ENCODE measurements at places on chromosomes 13 and 19.

DNA sequence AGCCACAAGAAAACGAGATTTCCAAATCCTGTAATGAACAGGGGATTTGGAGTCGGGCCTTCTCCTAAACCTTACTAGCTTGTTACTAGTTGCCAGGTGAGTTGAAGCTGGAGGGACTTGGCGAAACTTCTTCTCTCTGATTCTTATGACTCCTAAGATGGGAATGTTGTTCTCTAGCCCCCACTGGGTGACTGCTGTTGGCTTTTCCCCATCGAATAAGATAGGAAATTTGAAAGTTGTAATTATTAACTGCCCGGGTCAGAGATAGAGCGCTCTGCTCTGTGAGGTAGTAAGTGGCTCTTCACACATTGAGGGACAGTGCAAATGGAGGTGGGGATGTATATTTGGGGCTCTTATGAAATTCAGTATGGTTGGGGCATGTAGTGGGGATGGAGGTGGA is 111.2 kb upstream of the MBNL2 start:
- DNase-seq, result no peak

GRCh38 chr19:45245826-45246225 is 619 bp upstream of the EXOC3L2 start:
- DNase-seq, result no peak

DNA sequence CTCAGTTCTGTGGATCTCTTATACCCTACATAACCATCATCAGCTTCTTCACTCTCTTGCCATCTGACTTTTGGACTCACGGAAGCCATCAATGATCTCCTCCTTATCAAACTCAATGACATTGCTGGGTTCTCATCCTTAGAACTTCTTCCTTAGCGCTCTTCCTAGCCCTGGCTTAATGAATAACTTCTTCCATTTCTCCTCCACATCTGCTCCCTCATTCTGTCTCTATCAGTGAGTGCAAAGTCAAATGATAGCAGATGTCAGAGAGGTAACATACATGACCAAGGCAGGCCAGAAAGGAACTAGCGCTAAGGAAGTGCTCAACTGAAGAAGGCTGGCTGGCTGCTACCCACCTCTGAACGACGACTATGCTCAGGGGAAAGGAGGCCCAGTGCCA is 449.8 kb downstream of the COG6 start:
- no peak for DNase-seq

DNA sequence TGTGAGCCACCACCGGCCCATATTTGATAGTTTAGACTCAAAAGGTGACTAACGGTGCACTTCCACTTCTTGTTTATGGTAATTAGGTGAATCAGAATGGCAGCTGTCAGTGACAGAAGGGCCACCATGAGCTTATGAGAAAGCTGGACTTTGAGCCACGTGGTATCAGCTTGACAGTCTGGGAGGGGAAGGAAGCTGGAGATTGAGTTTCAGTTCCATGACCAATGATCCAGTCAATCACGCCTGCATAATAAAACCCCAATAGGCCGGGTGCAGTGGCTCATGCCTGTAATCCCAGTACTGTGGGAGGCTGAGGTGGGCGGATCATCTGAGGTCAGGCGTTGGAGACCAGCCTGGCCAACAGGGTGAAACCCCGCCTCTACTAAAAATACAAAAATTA is 8.2 kb downstream of the EID2B start:
- DNase-seq, result no peak

- DNase-seq, result no peak
Observed at GRCh38 chr13:20462533-20462915, 63.1 kb downstream of the CRYL1 start.

- DNase-seq, result no peak
Observed at GRCh38 chr13:63983366-63983765, 2567.7 kb upstream of the PCDH20 start.

DNA sequence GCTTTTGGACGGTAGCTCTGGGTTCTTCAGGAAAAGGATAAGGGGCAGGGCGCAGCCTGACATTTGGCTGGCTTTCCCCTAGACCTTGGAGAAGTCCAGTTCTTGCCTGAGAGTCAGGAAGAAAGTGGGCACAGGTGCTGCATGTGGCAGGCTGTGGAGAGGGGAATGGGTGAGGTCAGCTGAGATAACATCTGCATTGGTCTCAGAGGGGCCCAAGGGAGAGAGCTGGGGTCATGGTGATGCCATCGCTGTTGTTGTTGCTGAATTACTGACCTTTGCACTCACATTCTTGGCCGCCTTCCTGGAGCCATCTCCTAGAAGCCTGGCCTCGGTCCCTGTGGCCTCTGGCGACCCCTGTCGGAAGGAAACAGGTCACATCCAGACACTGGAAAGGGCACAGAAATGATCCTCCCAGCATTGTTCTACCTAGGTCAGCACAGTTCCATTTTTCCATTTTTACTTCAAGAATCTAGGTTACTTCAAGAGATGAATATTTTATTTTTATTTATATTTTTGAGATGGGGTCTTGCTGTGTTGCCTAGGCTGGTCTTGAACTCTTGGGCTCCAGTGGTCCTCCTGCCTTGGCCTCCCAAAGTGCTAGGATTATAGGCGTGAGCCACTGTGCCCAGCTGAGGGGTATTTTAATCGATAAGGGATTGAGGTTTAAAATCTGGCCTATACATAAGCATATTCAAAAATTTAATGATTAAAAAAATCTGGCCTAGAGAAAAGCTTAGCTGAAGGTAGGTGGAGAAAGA is 6.5 kb upstream of the LIPE start:
- peak; percentile 78 for DNase-seq

DNA sequence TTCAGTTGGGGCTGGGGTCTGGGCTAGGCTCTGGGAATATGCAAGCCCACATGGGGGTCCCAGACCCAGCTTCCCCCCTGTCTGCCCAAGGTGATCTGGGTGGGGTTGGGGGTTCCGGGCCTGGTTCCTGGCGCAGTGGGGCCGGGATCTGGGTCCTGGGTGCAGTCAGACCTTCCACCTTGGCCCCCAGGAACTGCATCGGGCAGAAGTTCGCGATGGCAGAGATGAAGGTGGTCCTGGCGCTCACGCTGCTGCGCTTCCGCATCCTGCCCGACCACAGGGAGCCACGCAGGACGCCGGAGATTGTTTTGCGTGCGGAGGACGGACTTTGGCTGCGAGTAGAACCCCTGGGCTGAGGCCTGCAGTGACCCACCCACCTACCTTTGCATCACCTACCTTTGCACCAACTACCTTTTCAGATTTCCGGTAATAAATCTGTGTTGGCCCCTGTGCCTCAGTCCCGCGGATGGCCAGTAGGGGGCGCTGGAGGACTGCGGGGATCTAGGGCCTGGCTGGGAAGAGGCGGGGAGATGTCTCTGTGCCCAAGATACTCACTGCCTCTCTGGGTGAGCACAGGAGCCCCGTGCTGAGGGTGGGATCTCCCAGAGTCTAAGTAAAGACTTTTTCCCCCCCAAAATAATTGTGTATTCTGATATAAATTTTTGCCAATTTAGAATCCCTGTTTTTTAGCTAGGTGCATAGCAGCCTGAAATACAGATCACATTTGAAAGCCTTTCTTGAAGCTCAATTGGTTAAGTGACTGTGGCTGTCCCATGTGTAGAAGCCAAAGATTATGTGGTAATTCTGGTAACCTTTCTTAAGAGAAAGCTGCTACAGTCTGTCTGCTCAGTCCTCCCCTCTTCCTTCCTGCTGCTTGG is 11.5 kb upstream of the CYP4F3 start:
- DNase-seq, result peak; percentile 40

- DNase-seq, result peak; percentile 4
Observed at GRCh38 chr13:48654511-48654910, 782 bp downstream of the CYSLTR2 start.

- DNase-seq, result peak; percentile 59
Observed at GRCh38 chr19:23070353-23071146, 46.3 kb upstream of the ZNF730 start.

GRCh38 chr19:49849433-49850220 is 1.3 kb upstream of the PTOV1 start:
- no peak for DNase-seq

GRCh38 chr19:39211731-39212374 is 7.8 kb upstream of the SYCN start:
- no peak for DNase-seq

GRCh38 chr13:33032037-33032625 is 15.9 kb downstream of the KL start:
- DNase-seq, result peak; percentile 86

GRCh38 chr13:60494296-60494695 is 97.3 kb downstream of the TDRD3 start:
- DNase-seq, result no peak

DNA sequence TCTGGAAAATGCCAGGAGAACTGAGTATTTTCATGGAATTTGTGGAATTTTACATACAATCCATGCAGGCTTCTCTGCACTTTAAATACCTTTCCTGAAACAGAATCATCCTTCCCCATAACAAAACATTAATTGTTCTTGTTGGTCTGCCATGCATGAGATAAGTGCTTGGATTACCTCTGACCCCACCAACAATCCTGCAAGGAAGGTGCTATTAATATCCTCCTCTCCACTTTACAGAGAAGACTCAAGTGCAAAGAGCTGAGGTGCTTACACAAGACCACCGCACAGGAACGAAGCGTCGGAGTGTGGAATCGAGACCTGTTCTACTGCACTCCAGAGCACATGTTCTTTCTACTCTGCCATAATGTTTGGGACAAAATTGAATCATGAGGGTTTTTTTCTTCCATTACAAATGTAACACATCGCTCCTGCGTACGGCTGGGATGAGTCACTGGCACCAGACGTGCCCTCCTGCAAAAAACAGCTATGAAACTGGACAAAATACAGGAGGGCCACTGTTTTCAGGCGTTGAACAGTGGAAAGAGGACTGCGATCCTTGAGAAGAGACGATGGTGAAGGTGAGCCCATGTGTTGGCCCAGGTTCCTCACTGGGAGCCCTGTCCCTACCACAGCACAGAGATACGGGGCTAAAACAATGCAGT is 12.9 kb upstream of the LRRC4B start:
- DNase-seq, result no peak

- DNase-seq, result no peak
Observed at GRCh38 chr13:73742982-73743381, 391.2 kb downstream of the KLF12 start.

DNA sequence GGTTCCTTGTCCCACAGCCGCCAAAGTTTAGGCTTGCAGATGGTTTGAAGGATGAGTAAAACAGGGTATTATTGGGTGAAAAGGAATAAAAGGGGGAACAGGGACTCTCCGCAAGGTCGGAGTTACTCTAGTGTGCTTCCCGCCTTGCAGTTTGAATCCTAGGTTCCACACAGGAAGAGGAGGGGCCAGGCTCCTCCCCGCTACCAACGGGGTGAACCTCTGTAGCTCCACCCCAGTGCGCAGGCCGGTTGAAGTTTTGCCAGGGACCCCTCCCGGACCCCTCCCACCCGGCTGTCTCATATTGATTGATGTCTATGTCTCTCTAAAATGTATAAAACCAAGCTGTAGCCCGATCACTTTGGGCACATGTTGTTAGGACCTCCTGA is 11.6 kb upstream of the GTF2F2 start:
- DNase-seq, result no peak

GRCh38 chr13:32409561-32410421 is 18.1 kb downstream of the N4BP2L1 start:
- DNase-seq, result peak; percentile 81

GRCh38 chr13:47433461-47434005 is 536.7 kb upstream of the HTR2A start:
- DNase-seq, result peak; percentile 80

DNA sequence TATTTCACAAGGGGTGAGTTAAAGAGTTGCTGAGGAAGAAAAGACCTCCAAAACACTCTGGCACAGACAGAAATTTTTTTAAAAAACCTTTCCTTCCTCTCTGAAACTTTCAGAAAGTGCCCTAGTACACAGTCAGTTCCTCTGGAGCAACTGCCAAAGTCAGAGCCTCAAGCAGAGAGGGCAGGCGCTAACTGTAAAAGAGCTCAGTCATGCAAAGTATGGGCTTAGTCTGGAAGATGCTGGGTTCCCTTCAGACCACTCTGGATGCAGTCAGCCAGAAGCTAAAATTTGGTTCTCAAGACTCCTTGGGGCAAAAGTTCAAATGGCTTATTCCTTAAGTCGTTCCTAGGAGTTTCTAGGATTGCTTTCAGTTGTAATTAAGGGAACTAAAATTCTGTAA is 671.6 kb downstream of the PCDH9 start:
- DNase-seq, result peak; percentile 10

- peak; percentile 28 for DNase-seq
Observed at GRCh38 chr19:29841559-29842367, 30.0 kb downstream of the CCNE1 start.

GRCh38 chr13:31824705-31825517 is 85.6 kb downstream of the RXFP2 start:
- DNase-seq, result peak; percentile 43

DNA sequence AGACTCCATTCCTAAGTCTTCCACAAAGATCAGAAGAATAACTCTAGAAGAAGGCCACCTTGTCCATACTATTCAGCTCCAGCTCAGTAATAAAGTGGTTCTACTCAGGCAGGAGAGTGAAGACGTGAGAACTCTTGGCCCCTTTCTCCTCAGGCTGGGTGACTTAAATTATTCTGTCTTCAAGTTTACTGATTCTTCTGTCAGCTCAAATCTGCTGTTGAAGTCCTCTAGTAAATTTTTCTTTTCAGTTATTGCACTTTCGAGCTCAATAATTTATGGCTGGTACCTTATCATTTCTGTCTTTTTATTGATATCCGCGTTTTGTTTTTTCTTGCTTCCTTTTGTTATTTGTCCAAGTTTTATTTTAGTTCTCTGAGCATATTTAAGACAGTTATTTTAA is 922.3 kb upstream of the PCDH9 start:
- DNase-seq, result no peak

- no peak for DNase-seq
Observed at GRCh38 chr19:7866399-7867091, 7.6 kb downstream of the PRR36 start.

DNA sequence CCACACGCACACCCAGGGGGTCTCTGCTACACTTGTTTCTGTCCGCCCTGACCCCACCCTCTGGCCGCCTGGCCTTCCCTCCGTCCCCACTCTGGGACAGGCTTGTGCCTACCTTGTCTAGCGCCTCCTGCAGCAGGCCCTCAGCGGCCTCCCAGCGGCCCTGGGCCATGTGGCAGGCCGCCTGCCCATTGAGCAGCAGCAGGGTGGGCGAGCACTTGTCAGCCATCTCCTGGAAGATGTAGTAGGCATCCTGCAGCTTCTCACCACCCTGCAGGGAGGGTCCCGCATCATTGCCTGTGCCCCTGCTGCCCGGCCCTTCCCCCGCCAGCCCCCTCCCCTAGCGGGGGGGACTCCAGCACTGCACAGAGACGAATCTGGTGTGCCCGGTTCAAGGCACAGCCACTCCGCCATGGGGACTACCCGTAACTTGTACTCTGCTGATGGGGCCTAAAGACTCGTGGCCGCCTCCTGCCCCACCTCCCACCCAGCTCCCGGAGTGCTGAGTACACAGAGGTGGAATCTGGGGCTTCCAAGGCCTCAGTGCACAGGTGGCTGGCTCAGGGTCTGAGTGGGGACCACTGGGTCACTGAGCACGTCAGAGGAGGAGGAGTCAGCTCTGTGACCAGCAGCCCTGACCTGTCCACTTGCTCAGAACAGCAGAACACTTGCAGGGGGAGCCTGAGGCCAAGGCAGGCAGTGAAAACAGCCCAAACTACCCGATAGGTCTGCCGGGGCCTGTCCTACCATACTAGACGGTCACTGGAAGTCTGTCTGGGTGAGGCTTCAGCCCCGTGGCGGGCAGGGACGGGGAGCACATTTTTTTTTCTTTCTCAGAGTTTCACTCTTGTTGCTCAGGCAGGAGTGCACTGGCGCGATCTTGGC is 7.4 kb upstream of the CERS1 start:
- DNase-seq, result no peak
